ENCODE measurements at places on chromosomes 5 and 9.

- DNase-seq = no peak
Measured at GRCh38 chr5:167294882-167295680, 996.4 kb upstream of the WWC1 start.

GRCh38 chr5:90983148-90983547, 400.0 kb downstream of the ARRDC3 start:
- no peak for DNase-seq

DNA sequence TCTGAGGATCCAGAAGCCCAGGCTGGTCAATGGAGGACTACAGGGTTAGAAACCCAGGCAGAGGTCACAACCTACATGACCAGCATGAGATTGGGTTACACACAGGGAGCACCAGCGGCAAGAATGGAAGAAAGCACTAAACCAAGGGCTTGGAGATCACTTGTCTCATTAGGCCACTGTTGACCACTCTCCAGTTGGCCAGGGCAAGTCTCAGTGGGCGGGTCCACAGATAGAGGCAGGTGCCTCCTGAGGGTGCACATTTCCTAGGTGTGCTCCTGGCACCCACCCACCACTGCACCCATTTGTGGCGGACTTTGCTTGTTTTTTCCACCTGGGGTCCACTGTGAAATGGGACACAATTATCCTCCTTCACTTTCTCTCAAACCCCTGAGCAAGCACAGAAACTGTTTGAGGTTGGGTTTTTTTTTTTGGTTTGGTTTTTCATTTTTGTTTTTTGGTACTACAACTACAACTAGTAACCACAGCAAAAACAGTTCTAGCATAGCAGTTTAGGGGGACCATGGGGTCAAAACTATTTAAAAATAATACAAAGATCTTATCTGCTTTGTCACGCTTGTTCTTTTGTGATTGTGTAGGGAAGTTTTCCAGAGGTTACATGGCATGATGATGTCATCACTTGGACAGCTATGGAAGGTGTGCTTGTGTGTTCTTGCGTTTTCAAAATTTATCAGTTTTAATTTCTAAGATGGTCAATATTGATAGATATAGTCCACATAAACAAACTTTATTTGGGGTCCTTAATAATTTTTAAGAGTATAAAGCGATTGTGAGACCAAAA, 6.1 kb downstream of the NPR2 start:
- no peak for DNase-seq

- no peak for DNase-seq
Measured at GRCh38 chr5:144035046-144035740, 135.3 kb downstream of the YIPF5 start.

DNA sequence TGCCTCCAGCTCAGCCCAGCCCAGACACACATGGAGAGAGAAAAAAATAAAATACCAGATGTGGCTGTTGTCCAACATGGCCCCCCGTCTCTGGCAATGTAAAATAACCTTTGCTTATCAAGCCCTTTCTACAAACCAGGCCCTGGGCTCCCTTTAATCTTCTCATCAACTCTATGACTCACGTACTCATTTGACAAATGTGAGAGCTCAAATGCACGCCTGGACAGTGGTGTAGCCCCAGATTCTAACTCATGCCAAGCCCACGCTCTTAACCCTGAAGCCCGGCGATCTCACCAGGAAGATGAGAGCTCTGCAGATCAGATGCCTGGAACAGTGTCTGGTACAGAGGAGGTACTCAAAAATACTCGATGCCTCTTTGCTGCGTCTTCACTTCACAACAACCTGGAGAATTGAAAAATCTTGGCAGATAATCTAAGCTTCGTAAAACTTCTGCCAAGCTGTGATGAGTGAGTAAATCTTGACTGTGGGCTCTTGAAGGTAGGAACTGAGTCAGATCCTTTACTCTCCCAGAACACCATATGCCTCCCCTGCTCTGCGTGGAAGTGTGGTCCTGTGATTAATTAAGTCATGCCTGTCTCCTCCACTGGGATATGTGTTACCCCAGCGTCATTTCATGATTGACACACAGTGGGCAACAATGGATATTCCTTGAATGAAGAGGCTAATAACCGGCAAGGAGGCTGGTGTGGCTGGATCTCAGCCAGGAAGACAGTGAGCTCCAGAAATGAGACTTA, 102.0 kb upstream of the FSTL4 start:
- no peak for DNase-seq

DNA sequence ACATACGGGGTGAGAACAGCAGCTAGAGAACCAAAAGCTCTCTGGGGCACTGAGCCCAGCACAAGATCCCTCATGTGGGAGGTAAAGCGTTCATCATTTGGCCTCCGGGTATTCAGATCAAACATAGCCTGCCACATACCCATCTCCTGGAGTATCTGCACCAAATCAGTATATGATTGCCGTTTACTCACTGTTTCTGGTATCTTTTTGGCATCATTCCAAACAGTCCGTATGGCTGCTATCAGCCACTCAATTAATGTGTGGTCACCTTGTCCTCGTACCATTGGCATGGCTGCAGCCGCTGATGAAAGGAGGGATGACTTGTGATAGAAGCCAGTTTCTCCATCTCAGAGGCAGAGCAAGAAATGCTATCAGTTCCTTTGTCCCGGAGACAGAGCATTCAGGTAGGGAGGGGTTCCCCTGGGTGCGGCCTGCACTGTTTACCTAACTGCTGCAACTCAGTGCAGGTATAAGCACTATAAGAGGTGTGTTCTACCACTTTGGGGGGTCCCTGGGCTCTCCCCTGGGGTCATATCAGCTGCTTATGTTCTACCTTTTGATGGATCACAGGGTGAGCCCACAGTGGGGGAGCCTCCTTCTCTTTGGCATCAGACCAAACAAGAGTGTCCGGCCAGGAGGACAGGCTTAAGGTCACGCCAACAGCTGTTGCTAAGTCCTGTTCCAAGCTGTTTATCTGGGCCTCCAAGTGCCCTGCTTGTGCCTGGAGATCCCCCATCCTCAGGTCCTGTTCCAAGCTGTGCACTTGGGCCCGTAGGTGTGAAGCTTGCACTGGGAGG, 9.4 kb downstream of the DMAC1 start:
- DNase-seq = no peak

GRCh38 chr5:150758203-150758530, 650 bp downstream of the DCTN4 start:
- no peak for DNase-seq

GRCh38 chr9:7284517-7284916, 515.1 kb downstream of the DMAC1 start:
- no peak for DNase-seq

DNA sequence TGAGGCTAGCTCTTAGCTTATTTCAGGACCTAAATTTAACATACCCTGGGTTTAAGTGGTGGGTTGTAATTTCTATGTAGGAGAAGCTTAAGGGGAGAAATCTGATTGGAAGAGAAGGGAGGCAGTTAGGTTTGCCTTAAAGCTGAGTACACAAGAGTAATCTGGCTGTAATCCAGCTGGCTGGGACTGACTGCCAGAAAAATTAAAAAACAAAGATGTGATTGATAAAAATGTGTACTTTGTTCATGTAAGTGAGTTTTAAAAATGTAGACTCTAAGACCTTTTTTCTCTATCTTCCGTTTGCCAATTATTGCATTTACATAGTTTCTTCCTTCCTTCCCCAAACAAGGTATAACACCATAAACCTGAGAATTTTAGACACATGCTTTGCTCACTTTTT, 17.5 kb upstream of the MSMP start:
- DNase-seq = no peak

- no peak for DNase-seq
Measured at GRCh38 chr5:167352801-167353200, 938.6 kb upstream of the WWC1 start.

- DNase-seq = peak; percentile 27
Measured at GRCh38 chr5:40578501-40579451, 100.9 kb upstream of the PTGER4 start.

DNA sequence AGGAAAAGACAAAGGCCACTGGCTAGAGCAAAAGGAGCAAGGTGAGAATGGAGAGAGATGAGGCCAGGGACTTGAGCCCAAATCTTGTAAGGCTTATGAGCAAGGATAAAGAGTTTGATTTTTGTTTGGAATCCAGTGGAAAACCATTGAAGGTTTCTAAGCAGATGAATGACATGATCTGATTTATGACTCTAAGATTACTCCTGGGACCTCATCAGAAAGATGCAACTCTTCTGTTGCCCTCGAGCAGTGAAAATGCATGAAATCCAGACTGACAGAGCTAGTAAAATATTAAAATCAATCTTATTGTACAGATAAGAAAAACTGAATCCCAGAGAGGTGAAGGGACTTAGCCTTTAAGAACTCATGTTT, 677 bp downstream of the MFAP3 start:
- no peak for DNase-seq

GRCh38 chr9:110214090-110214489, 6.1 kb upstream of the C9orf152 start:
- DNase-seq = no peak

- peak; percentile 65 for DNase-seq
Measured at GRCh38 chr5:170638454-170639220, 134.8 kb downstream of the KCNIP1 start.

DNA sequence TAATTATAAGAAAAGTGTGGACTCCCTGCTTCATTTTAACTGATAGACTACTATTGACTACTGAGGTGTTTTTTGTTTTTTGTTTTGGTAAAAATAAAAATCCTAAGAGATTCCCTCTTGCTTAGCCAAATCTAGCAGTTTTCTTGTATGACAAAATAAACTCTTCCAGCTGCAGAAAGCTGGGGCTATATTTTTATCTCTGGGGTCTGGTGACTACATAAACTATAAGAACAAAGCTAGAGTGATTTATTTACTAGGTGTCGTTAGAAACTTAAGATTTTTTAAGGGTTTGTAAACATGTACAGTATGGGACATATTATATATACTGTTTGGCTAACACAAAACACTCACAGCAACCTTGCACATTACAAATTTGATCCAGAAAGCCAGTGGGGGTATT, 467.4 kb upstream of the MPDZ start:
- DNase-seq = no peak

DNA sequence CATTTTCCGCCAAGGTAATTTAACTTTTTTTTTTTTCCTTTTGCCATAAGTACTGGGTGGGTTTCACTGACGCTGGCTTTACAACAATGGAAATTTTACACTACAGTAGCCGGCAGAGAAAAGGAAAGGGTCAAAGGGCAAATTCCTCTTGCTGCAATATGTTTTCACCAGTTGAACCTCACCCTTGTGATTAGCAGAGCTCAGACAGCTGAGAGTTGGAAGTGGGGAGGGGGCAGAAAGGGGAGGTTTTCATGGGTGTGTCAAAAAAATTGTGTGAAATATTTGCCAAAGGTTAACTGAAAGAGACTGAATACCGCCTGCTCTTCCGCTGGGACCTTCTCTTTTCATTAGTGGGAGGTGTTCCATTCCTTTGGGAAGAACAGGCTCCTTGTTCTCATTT, 296.9 kb downstream of the ADAMTS6 start:
- DNase-seq = no peak

GRCh38 chr5:36607114-36607571, 737 bp downstream of the SLC1A3 start:
- no peak for DNase-seq

DNA sequence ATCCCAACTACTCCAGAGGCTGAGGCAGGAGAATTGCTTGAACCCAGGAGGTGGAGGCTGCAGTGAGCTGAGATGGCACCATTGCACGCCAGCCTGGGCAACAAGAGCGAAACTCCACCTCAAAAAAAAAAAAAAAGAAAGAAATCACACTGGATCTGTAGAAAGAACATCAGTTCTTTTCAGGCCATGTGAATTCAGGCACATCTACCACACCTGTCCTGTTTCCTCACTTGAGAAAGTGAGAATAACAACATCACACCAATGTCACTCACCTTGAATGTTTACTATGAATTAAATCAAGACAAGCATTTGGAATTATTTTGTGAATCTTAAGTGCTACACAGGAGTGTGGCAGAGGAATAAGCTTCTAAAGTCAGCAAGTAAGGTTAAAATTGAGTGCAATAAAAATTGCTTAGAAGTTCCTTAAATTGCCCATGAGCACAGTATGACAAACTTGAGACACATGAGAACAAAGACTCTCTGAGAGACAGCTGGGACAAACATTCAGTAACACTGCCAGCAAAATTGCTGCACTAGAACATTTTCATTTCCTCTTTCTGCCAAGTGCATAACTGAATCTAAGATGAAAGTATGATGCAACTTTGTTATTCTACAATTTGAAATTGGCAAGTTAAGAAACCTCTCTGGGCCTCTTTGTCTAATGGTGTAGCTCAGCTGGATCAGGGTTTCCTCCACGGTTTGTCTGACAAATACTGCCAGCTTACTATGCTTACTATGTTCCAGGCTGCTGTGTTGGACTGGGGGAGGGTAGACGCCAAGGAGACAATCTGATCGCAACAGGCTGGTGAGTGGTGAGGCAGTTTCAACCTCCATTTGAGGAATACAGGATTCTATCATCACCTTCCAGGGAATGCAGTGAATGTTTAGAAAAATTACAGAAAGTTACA, 1.9 kb upstream of the RIC1 start:
- DNase-seq = peak; percentile 69

DNA sequence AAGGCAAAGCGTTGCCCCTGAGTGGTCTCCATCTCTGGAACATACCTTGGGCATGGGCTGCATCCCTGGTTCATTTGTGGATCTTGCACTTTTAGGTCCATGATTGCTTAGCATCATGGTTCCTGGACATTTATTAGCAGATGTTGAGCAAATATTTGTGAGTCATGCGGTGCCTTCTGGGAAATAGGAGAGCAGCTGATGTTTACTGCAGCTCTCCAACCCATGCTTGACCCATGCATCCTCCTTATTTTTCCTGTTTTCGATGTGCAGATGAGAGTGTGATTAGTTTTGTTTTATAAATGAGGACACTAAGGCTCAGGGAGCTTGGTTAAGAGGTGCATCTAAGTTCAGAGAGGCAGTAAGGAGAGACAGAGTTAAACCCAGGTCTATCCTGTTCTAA, 253.7 kb downstream of the ICE1 start:
- DNase-seq = no peak

GRCh38 chr9:130444565-130445221, at the start of gene ASS1:
Gene ASS1, plus strand, starts transcription at chr9:130444961. Its CDS starts 7,268 bp downstream, at chr9:130452229.
- peak; percentile 63 for DNase-seq

DNA sequence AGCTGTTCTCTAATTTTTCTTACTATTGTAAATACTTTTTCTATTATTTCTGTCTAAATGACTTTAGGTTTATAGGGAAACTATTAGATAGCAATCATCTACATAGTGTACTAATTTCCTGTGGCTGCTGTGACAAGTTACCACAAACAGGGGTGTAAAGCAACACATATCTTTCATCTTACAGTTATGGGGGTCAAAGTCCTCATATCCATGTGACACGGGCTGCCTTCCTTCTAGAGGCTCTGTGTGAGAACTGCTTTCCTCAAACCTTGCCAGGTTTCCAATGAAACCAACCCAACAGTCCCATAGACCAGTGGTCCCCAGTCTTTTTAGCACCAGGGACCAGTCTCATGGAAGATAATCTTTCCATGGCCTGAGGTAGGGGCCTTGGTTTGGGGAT, 189.1 kb downstream of the ROR2 start:
- no peak for DNase-seq

DNA sequence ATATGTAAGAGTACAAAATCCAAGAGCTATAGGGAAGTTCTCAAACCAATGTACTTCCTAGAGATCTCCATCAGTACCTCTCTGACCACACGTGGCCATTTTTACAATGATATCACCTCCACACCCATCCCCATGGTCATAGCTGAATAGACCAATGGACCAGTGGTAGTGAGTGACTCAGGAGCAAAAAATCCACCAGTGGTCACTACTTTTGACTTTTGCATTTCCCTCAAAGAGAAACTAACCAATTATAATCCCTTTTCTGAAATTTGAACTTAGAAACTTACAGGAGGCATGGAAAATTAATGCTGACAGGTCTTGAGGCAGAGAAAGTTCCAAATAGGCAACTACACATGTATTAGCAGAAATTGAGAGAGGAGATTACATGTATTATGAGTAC, 238.4 kb downstream of the TRPM3 start:
- DNase-seq = no peak

Data from stimulated activated naive CD8-positive, alpha-beta T cell treated with anti-CD3 and anti-CD28 coated beads, Interleukin-15, amount 100 ng/mL, for 72 hours (primary cell).